ENCODE measurements at places on chromosomes 7 and 10.
A peak's percentile ranks its signal among the peaks of the same experiment; 100 is the strongest.

GRCh38 chr10:105185161-105185560 is 544.1 kb downstream of the SORCS3 start:
- peak; percentile 69 for DNase-seq

DNA sequence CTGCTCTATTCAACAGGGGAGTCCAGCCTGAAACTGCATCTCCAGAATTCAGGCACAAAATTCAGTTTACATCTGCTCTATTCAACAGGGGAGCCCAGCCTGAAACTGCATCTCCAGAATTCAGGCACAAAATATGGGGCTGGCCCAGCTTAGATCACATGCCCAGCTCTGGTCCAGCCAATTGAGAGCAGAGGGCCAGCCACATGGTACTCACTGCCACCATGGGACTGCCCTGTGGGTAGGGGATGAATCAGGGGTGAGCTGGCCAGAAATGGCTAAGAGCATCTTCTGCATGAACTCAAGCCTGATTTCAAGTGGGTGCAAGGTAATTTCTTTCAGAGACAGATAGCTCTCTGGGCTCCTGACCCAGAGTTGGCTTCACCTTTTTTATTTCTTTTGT is 156.6 kb upstream of the LYZL2 start:
- DNase-seq = peak; percentile 36

DNA sequence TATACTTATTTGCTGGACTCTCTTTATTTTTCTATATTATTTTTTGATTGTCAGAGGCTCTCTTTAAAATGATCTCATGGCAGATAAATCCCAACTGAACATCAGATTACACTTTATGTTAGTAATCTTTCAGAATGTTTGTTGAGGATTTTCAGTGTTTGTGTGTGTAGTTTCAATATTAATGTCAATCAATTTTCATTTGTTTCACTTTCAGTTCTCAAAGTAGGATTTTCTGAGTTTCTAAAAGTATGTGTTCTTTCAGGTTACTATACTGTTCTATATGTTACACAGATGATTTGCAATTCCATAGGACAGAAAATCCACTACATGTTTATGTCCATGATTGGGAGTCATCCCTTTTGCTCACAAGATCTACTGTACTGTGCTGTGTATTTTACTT is 311.9 kb upstream of the POT1 start:
- DNase-seq = no peak

DNA sequence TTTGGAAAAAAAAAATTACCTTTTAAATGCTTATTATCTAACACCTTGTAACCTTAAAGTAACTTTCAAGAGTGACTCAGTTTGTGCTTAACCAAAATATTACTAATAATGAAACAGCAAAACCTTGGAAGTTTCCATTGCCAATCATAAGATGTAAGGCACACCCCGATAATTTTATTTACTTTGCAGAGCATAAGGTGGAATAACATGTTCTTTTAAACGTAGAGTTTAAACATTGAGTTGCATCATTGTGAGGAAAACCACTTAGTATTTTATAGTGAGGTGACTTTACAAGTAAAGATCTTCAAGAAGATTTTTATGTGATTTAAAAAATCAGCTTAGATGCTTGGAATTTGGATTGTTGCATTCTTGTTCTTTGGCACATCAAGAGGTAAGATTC is at the start of gene PNLIPRP3:
TSS of gene PNLIPRP3 (plus strand) at position 177 of the 400 bp plus-strand sequence. CDS start at position 343, 166 bp downstream.
- no peak for DNase-seq

DNA sequence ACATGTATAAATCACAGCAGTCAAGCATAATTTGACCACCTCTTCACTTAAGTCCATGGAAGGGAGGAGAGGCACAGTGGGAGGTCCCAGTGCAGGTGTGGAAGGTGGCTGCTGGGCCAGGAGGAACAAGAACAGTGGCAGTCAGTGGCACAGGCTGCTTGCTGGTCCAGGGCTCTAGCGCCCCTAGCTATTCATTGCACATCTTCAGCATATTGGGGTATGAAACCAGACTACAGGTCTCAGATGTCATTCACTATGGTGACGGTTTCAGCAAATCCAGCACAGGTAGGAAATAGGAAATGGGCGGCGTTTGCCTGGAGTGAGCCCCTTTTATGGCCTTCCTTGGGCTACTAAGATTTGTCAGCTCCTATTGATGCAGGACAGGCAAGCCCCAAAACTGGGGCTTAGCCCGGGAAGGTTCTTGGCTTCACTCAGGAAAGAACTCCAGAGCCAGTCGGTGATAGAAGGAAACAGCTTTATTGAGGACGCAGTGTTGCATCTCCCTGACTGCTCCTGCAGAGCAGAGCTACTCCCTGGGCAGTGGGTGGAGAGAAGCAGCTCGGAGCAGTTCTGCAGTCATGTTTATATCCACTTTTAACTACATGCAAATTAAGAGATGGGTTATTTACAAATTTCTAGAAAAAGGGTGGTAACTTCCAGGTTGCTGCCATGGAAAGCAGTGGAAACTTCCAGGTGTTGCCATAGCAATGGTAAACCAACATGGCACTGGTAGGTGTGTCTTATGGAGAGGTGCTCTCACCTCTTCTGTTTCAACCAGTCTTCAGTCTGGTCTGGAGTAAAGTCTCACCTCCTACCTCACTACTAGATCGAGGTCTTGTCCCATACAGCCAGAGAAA is 608.8 kb downstream of the PARD3 start:
- DNase-seq = no peak

- no peak for DNase-seq
Observed at GRCh38 chr10:11373717-11374171, 237.7 kb downstream of the USP6NL start.

GRCh38 chr10:16901106-16901505 is 83.9 kb upstream of the RSU1 start:
- no peak for DNase-seq

- DNase-seq = no peak
Observed at GRCh38 chr10:5685764-5686240, 1.2 kb downstream of the TASOR2 start.

- DNase-seq = peak; percentile 58
Observed at GRCh38 chr10:14102056-14102455, 228.7 kb downstream of the FRMD4A start.

DNA sequence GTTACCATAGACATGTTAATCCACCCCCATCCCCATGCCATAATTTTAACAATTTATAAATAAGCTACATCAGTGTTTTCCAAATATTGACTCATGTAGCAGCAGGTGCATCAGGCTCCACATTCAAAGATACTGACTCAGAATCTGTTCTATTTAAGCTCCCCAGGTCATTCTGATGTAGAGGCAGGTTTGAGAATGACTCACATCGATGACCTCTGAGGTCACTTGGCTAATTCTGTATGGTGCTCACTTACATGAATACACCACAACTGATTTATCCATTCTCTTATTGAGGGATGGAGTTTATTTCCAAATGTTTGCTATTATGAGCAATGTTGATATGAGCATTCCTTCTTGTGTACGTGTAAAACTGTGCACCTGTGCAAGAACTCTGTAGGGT is 1159.0 kb downstream of the TYW1 start:
- no peak for DNase-seq

- DNase-seq = no peak
Observed at GRCh38 chr7:25035274-25035673, 55.3 kb upstream of the OSBPL3 start.

GRCh38 chr7:5248201-5248885 is 34.4 kb upstream of the SLC29A4 start:
- no peak for DNase-seq

GRCh38 chr7:133290041-133290440 is 37.2 kb downstream of the EXOC4 start:
- peak; percentile 18 for DNase-seq

DNA sequence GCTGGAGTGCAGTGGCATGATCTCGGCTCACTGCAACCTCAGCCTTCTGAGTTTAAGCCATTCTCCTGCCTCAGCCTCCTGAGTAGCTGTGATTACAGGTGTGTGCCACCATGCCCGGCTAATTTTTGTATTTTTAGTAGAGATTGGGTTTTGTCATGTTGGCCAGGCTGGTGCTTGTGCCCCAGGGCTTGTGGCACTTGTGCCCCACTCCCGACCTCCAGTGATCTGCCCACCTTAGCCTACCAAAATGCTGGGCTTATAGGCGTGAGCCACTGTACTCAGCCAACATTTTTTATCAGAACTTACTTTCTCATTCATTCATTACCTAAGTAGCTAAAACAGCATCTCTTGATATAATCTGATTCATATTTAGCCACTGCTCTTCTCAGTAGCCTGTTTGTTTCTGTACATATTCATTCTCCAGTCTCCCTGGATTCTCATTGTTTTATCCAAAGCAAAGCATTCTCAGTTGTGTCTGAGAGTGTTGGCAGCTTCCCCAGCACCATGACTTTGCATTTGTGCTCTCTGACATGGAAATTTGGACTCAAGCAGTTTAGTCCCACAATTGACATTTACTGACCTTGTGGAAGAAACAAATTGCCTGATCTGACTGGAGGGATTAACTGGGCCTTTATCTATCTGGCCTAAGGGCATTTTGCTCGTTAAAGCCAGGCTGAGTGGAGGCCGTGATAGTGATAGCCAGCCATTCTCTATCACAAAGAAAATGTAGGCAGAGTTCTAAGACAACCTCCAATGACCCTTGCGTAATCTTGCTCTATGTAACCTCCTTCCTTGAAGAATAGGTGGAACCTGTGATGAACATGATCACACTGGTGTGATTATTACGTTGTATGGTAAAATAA is 44.9 kb downstream of the AKR1B15 start:
- peak; percentile 62 for DNase-seq
